NCI-H187 treated with DMSO at 0.1 percent for 48 hours (cell line): ENCODE measurements at places on chromosomes 6 and 20.

DNA sequence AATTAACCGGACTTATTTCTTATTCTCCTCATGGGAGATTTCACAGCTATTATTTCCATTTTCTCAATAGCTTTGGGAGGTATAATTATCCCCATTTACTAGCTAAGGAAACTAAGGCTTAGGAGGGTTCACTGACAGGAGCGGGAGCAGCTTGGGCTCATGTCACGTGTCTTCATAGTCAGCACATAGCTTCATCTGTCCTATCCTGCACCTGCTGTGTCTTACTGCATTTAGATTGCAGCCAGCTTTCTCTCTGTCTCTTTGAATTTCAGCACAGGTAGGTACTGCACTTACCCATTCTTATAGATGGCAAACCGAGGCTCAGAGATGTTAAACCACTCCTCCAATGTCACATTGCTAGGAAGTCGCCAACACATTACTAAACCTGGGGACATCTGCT is 839.9 kb downstream of the MAFB start:
- DNase-seq = no peak

DNA sequence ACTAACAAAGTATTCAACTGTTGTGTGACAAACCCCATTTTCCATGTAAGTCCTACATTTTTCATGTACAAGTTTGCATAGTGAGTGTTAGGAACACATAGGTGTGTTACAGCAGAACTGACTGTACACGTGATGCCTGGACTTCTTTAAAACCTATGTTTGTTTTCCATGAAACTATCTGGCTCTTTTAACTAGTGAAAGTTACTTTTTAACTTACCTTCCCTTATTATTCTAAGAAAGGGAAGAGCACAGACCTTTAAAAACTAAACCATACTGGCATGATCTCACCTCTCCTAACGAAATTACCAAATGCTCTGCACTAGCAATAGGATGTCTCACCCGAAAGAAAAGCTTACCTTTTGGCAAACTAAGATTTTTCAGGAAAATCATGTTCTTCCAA is 87.8 kb downstream of the CENPW start:
- DNase-seq = no peak

DNA sequence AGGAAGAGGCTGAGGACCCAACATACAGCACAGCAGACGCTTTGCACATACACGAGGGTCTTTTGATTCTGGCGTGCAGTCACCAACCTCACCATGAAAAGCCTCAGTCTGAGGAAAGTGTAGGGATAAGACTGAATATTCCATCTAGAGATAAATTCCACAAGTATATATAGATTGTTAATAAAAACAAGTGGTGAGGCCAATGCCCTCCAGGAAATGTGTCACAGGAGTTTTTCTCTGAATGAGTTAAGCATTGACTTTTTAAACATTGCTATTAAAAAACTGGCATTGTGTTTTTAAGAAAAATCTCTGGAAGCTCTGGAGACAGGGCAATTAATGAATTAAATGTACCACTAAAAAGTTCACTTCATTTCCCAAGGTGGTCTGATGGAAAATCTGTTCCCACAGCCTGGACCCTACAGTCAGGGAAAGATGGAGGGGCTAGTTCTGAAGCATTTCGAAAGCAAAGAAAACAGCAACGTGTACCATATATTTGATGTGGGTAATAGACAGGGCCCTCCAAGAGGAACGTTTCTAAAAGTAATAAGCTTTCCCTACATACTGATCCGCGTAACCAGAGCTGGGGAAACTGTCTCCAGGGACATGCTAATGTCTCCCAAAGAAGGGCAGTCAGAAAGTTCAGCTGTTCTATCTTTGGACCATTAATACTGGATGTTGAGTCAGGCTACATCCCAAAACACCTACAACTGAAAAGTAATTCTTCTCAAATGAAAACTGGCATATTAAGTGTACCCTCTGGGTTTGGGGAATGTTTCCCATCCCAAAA is 301.1 kb downstream of the FOXC1 start:
- DNase-seq = no peak

DNA sequence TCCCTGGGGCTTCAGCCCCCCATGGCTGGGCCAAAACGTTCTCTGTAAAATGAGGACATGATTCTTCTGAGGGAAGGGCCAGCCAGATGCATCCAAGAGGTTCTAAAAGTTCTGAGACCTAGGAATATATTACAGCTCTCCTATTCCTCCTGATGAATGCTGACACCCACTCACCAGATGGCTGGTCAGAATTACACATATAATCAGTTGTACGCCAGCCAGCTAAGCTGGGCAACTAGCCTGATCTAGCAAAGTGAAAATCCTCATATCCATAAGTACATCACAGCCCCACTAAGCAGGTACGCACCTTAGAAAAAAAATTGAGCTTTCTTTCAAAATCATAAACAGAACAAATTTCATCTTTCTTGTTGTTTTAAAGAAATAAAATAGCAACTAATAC is 34.8 kb downstream of the C6orf118 start:
- DNase-seq = no peak

- DNase-seq = no peak
These were observed 74.2 kb upstream of the QKI start for GRCh38 chr6:163340201-163340887.

- DNase-seq = peak; percentile 24
These were observed 144.2 kb downstream of the MYO6 start for GRCh38 chr6:75893058-75893775.
